ENCODE measurements at places on chromosomes 7 and 10. TPM values are rescaled to one million over a fixed set of nuclear protein-coding genes. Genes with fewer than 3 reads are reported as not detected.

DNA sequence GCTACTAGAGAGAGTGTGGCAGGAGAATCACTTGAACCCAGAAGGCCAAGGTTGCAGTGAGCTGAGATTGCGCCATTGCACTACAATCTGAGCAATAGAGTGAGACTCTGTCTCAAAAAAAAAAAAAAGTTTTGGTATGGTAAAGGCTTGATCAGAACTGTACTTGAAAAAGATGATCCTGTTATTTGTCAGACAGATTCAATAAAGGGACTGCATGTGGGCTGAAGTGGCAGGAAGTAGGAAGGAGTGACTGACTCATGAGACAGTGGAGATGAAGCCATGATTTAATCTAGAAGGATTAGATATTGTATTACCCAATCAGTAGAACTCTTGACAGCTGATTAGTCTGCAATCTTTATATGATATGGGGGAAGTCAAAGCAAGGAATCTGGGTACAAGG is 2.7 kb upstream of the TMEM254 start:
- DNase-seq = no peak

GRCh38 chr10:75649466-75649865 is 218.0 kb downstream of the LRMDA start:
- no peak for DNase-seq

DNA sequence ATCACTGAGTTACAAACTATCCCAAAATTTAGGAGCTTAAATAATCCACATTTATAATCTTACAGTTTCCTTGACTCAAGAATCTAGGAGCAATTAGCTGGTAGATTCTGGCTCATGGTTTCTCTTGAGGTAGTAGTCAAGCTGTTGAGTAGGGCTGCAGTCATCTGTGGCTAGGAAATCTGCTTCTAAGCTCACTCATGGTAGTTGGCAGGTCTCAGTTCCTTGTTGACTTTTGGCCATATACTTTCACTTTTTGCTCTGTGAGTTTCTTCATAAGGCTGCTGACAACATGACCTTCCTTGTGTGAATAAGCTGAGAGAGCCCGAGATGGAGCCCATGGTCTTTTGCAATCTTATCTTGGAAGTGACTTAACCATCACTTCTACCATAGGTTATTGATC is 10.8 kb upstream of the ETV1 start:
- DNase-seq = peak; percentile 43

DNA sequence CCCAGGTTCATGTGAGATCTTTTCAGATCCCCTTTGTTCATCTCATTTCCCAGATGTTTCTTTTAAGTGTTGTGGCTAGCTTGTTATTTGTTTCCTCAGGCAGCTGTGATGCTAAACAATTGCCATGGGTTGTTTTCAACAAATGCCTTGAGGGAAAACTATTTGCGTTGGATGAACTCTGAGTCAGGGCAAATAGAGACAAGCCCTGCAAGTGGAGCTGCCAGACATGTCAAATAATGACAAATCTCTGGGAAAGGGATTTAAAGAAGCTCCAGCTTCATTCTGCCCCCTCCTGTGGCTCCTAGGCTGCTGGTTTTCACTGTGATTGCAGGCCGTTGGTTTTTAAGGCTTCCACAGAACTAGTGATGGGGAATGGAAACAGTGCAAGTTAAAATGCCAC is 272.4 kb upstream of the SP8 start:
- DNase-seq = no peak

DNA sequence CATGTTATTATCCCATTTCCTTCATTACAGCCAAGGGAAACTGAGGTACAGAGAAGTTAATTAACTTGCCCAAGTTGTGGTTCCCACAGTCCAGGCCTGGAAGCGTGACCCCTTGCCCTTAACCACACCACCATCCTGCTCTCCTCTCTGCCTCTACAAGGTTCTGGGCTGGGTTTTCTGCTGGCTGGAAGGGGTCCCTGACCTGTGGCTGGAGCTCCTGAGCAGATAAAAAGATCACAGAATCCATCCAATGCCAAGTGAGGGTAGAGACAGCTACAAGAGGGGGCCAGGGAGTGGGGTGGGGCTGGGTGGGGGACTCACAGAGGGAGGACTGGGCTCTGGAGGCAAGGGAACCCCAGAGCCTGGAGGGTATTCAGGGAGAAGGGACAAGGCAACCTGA is 9.7 kb downstream of the ASB10 start:
- no peak for DNase-seq

DNA sequence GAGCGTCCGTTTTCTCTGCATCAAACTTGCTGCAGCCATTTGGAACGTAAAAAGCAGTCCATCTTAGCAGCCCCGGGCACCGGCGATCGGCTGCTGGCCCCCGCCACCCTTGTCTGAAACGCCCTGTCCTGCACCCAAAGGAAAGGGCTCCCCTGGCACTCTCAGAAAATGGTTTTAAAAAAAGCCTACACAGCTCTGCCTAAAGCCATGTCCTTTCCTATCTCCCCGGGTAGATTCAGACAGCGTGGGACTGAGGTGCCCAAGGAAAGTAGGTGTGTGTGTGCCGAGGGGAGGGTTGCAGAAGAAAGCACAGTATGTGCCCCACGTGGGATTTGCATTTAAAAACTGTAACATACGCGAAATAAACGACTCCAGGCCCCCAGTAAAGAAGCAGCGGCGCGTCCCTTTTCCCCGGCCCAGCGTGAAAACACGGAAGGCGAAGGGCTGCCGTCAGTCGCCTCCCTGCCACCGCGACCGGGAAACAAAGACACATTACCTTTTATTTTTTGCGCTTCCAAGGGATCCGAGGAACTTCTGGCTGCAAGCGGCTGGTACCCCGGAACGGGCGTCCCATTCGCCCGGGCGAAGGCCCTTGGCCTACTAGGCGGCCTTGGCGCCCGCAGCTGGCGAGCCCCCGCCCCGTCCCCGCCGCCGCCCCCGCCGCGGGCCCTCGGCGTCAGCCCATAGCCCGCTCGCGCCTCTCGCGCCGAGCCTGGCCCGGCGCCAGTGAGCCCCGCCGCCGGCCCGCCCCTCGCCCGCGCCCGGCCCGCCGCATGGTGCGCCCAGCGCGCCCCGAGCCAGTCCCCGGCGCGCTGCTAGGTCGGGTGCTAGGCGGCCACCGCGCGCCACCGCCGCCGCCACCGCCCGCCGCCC is 304.6 kb downstream of the PRPF18 start:
- peak; percentile 37 for DNase-seq

DNA sequence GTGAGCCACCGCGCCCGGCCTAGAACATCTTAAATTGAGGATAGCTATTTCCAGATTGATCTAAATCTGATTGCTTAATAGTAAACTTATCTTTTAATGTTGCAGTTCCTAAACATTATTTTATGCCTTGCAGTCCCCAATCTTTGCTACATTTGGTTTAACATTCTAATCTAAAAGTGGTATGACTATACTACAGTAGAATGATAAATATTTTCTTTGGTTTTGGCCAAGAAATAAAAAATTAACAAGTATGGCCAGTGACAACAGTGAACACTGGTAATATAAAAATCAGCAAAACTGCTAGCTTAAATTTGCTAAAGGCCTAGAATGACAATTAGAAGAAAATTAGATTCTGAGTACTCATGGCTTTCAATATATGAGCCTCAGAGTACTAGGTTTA is 73.5 kb downstream of the CDK6 start:
- DNase-seq = no peak

DNA sequence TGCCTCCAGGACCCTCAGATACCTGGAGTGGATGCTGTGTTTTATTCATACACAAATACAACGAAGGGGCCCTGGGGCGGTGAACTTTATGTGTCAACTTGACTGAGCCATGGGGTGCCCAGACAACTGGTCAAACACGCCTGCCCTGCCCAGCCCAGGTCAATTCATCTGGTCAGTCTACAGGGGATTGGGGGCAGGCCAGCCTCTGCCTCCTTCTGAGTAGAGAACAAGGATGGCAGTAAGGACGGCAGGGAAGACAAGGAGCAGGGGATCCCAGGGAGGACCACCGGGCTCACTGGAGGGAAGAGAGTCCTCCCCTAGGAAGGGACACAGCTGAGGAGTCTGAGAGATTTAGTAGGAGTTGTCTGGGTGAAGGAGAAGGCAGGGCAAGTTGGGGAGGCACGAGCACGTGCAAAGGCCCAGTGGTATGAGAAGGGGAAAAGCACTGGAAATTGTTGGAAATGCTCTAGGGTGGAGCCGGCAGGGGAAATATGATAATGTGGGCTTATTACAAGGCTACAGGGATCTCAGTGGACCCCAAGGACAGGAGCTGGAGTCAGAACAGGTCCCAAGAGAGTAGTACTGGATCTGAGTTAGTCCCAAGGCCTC is 63.4 kb downstream of the MYL10 start:
- no peak for DNase-seq

- DNase-seq = no peak
Observed at GRCh38 chr10:43352951-43353350, 18.5 kb upstream of the FXYD4 start.

GRCh38 chr7:29194206-29194593 is 375 bp upstream of the CHN2 start:
- no peak for DNase-seq

DNA sequence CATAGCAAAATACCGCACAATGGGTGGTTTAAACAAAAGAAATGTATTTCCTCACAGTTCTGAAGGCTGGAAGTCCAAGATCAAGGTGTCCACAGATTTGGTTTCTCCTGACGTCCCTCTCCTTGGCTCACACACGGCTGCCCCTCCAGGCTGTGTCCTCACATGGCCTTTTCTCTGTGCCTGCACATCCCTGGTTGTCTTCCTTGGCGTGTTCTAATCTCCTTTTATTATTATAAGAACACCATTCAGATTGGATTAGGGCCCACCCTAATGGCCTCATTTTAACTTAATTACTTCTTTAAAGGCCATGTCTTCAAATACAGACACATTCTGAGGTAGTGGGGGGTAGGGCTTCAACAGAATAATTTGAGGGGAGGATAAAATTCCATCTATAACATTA is 87.9 kb downstream of the FZD1 start:
- no peak for DNase-seq

DNA sequence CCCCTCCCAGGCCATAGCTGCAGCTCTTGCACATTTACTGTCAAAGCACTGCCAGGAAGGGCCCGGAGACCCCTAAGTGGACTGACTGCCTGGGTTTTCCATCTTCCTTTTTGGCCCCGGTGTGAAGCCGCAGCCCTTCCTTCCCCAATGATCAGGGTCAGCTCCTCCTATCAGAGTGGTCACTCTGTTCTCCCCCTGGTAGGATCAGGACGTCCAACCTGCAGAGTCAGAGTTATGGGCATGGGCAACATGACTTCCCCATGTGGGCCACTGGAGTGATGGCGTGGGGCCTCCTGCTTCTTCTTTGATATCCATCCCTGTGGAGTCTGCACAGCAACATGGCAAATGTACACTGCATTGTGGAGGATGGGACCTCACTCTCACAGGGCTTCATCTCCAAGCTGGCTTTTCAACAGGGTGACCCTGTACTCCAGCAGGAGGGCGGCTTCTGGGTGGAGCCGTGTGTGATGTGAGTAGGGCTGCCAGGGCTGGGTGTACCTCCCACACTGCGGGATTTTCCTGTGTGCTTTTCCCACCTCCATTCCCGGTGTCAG is 6.4 kb upstream of the RAMP3 start:
- DNase-seq = no peak

DNA sequence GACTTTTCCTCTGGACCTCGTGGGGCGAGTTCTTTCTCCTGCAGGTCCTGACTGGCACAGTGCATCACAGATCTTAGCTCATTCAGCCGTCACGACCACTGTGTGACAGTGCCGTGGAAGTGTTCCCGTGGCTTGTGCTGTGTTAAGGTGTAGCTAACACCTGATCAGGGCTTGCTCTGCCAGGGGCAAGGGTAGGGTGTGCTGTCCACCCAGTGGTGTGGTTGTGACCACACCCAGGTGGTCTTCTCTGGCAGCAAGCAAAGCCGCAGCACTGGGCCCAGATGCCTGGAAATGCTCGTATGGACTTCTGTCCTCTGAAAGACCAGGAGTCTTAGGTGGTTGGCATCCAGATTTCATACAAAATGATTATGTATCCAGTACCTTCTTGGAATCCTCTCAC is 86.2 kb downstream of the GLRX3 start:
- DNase-seq = no peak

DNA sequence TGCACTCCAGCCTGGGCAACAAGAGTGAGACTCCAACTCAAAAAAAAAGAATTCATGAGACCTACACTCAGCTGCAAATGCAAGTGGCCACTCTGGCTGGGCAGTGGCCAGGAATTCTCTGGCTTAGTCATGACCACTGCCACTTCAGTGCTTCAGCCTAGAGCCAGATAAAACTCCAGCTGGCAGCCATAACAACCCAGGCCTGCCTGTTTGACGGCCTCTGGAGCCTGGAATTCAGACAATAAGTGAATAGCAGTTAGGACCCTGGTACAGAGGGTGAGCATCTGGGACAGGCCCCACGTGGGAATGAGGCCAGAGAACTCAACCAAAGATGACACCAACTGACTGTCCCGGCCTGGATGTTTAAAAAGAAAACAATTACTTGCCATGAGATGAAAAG is 18.9 kb downstream of the RCC1L start:
- peak; percentile 93 for DNase-seq

DNA sequence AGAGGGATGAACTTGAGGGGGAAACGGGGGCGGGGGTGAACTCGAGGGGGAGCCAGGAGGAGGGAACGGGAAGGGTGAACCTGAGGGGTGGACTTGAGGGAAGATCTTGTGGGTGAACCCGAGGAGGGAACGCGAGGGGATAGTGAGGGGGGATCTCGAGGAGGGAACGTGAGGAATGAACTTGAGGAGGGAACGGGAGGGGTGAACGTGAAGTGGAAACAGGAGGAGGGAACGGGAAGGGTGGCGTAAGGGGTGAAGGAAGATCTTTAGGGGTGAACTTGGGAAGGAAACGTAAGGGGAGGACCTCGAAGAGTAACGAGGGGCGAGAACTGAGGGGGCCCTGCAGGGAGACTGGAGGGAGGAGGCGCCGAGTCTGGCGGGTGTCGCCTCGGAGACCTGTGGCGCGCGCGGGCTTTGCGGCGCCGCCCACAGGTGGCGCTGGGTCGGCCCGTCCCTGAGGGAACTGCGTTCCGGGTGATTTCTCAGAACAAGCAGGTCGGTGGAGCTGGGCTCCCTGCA is 651 bp downstream of the MYO3A start:
- DNase-seq = no peak

The SLC26A5 gene
- total RNA-seq = not detected

The HHEX gene
- total RNA-seq = 0.49 TPM

The STAG3 gene
- 0.90 TPM for total RNA-seq

The FAM241B gene
- not detected for total RNA-seq

The IMMP2L gene
- 9.9 TPM for total RNA-seq

Data from fibroblast of the aortic adventitia (primary cell).